ENCODE measurements at places on chromosomes 4 and X.

DNA sequence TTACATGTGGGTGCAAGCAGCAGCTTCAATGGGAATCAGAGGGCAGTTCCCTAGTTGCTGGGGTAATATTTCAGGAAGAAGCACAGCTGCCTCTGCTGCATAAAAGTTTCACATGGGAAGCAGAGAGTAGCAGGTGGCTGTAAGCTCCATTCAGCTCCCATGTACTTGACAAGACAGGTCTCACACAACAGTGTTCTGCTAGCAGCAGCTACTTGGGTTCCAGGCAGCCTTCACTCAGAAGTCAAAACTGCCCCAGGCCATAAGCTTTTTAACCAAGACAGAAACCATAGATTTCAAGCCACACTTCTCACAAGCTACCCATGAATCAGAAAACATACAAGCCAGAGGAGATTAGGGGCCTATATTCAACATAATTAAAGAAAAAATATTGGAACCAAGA lies 41.4 kb upstream of the SPIN2A start:
- DNase-seq: no peak

- no peak for DNase-seq
Observed at GRCh38 chr4:125243789-125244397, 70.9 kb upstream of the FAT4 start.

DNA sequence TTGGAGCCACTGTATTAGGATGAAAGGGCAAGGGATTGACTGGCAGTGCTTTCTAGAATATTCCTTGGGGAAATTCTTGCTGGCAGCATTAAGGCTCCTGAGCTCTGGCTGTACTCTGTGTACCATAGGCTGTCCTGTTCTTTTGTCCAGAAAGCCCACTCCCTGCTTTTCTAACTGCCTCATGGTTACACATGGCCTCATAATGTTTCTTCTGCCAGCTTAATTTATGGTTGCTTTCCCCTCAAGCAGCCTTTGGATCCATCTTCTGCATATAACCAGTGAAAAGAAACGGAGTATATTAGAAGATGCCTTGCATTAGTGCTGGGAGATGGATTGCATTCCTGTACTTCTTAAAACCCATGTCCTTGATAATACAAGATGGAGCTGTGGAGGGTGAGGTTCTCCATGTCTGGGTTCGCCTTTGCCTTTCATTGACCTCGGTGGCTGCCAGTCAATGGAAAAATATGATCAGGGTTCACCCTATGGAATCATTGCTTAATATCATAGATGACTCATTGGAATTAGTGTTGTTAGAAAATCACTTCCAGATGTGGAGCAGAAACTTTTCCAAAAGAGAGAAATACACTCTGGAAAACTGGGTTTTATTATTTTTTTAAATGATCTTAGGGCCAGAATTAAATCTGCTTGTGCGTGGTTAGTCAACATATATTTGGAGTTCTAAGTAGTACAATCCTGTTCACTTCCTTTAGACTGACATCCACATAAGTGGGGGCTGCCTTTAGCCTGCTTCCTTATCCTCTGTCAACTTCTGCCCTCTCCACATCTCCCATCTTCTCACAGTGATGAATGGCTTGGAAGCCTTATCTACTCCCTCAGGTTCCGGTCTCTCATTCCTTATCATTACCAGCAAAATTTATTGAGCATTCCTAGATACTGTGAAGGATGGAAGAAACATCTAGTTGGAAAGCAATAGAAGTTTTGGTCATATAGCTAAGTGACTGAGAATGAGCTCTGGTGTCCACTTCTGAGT lies 24.9 kb downstream of the DOCK11 start:
- DNase-seq: no peak

DNA sequence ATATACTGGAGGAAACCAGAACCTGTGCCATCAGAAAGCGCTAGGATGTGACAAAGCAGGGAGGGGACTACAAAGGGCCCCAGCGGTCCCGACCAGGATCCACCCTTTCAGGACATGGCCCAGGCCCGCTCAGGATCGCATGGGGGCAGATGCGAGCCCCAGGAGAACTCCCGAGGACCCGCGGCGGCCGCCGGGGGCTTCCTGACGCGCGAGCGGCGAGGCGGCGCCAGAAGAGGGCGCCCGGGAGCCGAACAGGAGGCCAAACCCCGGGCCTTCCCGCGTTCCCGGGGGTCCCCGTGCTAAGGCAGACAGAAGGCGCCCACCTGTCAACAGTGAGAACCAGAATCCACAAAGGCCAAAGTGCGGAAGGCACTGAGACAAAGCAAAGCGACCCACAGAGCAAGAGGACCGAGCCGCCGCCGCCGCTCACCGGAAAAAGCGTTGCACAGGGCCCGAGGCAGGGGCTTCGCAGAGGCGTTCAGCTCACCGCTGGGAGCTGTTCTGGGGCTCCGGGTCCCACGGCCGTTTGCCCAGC lies 7.3 kb upstream of the OPN1LW start:
- no peak for DNase-seq

- no peak for DNase-seq
Observed at GRCh38 chrX:132180929-132181328, 38.3 kb downstream of the RAP2C start.

DNA sequence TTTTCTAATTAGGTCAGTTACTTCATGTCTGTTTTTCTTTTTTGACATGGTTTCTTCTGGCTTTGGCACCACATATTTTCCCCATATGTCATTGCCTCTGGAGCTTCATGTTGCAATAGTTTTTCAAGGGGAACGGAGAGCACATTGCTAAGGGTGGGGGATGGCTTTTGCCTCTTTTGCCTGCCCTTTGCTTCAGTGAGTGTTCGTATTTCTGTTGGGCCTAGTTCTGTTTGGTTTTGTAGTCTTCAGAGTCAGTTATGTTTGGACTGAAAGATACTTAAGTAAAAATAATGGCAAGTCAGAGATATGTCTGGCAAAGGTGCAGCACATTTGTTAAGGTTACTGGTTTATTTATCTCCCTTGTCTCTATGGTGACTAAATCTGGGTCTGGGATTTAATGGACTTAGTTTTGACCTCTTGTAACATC lies 29.1 kb downstream of the FHL1 start:
- peak; percentile 1 for DNase-seq

Measured in GOT3 (cell line).